ENCODE measurements at places on chromosomes 11 and 22.

DNA sequence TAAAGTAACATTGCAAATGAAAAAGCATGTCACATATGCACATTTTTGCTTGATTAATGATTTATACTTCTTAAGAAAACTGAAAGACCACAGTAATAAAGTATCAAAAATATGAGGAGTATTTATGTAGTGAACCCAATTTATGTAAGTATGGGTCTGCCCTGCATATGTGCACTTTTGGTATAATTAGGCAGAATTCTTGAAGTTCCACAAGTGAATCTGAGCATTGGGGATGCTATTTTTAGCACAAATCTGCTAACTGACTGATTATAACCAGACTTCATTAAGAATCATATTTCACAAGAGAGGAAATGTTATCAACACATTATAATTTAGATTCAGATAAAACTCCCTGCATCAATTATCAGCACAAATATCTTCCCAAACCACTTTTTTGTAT, 407.1 kb upstream of the LRRC4C start:
- DNase-seq = no peak

DNA sequence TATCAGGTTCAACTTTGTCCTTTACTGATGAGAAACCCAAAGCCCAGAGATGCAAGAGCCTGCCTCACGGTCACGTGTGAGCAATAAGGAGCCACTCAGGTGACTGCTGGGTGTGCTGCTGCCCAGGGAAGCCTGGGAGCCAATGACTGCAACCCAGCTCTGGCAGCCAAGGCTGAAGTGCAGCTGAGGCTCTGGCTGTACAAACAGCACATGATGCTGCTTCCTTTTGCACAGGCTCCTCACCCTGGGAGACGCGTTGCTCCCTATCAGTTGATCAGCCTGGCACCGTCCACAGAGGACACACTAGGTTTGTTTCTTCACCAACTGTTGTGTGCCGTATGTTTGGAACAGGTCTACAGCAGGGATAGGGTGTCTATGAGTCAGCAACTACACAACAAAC, 168.7 kb downstream of the EFCAB6 start:
- DNase-seq = no peak

DNA sequence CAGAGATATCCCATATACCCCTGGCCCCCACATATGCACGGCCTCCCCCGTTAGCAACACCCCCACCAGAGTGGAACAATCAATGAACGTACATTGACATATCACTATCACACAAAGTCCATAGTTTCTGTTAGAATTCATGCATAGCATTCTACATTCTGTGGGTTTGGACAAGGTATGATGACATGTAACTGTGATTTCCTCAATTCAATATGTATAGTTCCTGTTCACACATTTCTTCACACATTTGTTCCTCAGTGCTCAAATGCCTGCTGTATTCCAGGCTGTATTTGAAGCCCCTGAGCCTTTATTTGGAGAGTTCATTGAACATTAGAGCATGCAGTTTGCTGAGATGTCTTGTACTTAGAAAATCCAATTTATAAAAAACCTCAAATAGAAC, 69.9 kb downstream of the PTPRJ start:
- DNase-seq = no peak

- no peak for DNase-seq
These were observed 103.9 kb downstream of the GGTLC2 start for GRCh38 chr22:22748297-22748743.

DNA sequence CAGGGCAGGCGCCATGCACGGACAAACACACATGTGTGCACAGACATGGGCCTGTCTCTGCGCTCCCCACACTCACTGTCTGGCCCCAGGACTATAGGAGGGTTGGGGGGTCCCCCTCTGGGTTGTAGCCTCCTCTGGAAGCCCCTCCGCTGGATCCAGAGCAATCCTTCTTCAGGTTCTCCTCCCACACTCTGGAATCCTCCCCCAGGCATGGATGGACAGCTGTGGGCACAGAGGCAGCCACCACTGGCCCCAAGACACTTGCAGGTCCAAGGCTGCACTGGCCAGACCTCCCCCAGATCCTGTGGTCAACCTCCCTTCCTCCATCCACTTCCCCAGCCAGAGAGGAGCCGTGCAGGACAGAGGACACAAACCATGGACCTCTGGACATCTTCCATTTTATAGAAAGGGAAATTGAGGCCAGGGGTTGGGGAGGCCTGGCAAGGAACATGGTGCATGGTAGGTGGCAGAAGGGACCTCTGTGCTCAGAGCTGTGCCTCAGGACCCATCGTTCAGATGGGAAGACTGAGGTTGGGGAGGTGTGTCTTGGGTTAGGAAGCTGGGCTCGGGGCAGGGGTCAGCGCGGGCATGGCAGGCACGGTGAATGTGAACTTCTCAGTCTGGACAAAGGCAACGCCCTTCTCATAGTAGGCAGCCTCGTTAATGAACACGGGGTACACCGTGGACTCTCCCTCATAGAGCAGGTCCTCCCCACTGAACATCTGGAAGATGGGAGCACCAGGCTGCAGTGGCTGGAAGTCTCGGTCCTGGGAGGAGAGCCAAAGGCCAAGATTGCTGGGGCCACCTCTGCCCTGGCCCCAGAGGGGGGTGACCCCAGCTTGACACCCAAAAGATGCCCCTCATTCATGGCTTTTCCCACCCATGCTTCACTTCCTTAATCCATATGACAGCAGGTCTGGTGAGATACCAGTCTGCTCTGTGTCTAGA, 2.9 kb upstream of the TBX10 start:
- DNase-seq = no peak

GRCh38 chr11:63443714-63444113, 47.3 kb downstream of the PLAAT5 start:
- no peak for DNase-seq

- no peak for DNase-seq
These were observed 47.3 kb downstream of the NRXN2 start for GRCh38 chr11:64675450-64676260.
